ENCODE measurements at places on chromosomes 4 and X.

DNA sequence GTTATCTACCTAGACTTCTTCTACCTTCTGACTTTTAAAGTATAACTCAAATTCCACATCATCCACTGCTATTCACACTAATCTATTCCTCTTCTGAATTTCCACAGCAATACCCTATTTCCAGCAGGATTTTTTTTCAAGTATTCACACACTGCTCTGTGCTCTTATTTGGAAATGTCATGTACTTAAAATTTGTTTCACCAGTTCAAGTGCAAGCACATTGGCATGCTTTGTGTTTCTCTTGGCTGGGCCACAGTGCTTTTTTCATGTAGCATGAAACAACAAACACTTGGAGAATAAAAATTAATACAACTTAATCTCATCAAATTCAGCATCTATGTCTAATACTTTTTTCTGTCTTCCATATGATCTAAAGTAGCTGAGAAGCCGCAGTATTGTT, 161.8 kb upstream of the PCDH18 start:
- no peak for DNase-seq

DNA sequence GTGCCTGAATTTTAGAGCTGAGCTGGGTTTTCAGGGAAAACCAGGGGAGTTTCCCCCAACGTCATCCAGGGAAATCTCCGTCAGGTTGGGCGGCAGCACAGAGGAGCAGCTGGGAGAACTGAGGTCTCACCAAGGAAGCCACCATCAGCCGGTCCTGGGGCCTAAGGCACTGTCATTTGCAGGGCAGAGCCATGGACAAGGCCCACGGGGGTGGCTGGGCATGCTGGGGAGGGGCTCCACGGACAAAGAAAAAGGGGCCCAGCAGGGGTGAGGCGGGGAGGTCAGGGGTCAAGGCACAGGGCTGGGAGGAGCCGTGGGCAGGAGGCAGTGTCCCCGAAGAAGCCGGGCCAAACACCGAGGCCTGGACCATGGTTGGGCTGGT, 109.8 kb downstream of the HMX1 start:
- DNase-seq: no peak

DNA sequence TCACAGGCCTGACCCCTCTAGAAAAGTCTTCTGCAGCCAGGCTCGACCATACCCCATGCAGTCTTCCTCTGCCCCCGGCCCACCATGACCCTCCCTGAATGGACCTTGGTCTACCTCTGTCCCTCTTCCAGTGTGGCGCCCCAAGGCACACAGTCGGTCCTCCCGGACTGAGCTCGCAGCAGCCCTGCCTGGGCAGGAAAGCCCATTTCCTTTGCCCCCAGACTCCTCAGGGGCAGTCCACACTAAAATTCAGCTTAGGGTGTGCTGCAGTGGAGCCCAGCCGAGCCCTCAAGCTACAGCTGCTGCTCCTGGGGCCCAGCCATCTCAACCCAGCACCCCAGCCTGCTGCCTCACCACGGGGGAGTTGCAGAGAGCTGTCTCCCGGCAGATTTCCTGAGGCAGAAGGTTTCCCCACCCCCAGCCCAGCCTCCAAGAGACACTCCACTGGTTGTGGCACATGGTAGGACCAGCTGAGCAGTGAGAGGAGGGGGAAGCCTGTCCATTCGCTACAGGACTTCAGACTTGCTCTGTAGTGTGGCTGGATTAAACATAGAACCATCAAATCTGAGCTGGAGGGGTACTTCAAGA, 37.5 kb upstream of the IQSEC2 start:
- DNase-seq: no peak

DNA sequence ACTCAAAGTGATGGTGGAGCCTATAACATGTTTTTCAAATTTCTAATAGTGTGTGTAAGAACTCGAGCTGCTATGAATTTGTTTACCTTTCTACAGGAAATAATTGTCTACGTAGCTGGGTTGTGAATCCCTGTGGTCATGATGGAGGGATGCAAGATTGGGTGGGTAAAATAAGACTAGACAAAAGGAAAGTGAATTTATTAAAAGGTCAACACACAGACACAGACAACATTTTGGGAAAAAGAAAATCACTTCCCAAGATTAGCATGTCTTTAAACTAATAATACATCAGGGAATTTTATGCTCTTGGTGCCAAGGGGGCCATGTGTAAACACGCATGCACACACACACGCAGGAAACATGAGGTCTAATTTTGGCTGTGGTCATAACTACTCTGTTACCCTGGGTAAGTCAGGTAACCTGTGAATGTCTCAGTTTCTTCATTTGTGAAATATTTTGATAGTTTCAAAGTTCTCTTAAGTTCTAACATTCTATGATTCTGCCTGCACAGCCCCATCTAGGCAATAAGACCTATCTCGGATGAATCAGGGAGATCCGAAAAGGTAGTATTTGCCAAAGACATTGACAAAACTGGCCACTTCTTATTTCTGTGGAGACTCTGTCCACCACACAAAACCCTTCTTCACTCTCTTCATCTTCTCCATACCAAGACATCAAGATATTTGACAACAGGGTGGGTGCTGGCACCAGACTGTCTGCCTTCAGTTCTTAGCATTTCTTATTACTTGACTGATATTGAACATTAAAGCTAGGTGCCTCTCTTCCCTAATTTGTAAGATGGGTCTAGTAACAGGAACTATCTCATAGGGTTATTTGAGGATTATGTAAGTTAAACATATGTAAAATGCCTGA, 1.6 kb upstream of the UNC5C start:
- no peak for DNase-seq

- DNase-seq: no peak
Observed at GRCh38 chr4:123291329-123291728, 105.3 kb upstream of the SPRY1 start.

GRCh38 chr4:143083756-143084472, 100.8 kb upstream of the USP38 start:
- DNase-seq: no peak

DNA sequence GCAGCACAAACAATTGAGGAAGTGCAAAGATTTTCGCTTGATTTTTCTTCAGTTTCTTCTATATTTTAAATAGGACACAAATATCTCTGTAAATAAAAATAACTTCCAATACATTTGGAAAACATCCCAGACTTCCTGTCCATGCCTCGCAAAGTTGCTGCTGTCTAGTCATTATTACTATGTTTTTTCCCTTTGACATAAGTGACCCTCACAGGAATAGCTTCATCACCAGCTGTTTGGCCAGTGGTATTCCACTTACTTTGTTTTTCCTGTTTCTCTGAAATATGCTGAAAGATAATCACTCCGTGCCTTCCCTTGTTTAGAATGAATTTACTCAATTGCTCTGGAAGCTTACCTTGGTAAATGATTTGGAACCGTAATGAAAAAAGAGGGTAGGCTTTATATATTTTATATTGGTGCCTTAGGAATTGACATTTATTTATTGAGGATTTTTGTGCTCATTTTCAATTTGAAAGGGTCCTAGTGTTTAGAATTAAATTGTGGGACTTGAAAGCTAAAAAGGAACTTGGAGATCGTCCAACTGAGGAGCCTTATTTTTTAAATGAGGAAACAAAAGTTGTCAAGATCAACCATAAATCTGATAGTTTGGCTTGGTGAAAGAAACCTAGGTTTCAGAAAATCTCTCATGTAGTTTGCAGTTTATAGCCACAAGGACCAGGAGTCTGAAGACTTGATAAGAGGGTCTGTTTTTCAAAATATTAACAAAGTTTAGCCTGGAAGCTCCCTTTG, 65.6 kb downstream of the CDKL5 start:
- no peak for DNase-seq

DNA sequence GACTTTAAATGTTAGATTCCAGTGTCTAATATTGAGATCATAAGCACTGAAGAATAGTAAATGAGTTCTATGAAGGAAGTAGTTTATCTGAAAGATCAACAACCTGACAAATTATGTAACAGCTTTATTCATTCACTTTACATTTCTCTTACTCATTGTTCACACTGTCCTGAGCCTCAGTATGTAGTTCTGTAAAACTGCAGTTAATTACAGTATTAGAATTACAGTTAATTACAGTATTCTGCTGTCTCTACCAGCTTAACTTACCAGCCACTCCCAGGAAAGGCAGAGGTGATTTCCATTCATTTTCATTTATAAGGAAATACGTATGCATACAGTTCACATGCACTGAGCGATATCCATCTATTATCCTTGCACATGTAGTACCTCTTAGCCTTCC, 32.7 kb downstream of the NFKB1 start:
- DNase-seq: no peak

DNA sequence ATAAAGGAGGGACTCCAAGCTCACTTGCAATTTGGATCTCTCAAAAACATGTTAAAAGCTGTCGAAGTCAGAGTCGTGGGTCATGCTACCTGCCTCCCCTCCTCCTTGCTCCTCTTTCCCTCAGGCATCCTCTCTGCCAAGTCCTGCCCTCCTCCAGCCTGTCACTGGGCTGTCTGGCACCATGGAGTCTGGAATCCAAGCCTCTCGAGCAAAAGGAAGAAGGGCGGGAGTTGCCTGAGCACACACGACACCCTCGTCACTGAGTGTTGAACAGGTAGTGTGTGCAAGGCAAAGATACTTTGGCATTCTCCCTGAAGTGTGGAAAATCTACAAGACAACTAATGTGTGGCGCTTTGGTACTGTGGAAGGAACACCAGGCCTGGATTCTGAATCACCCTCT, 62.2 kb downstream of the HAUS3 start:
- DNase-seq: no peak

- no peak for DNase-seq
Observed at GRCh38 chrX:45351478-45351877, 150.8 kb upstream of the DIPK2B start.

GRCh38 chr4:57061395-57061794, 48.8 kb downstream of the IGFBP7 start:
- no peak for DNase-seq

DNA sequence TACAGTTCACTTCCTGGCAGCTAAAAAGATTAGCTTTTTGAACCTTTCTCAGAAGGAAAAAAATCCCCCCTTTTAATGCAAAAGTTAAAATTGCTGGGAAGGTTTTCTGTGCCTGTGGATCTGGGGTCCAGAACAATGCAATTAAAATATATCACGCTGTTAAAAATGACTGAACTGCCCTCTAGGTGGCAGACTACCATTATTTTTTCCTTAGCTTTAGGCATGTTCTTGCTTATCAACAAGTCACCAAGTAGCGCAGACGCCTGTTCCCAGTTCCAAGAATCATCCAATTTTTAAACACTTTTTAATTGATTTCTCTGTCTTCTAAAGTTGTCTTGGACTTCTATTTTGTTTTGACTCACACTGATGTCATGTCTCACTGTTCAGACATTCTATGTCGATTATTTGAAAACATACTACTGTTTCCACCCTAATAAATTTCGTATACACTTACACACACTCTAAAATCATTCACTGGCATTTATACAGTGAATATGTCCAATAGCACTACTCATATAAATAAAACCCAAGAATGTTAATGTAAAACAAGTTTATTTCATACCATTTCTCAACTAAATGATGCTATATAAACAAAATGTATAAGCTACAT, 661.6 kb downstream of the RAPGEF2 start:
- no peak for DNase-seq

DNA sequence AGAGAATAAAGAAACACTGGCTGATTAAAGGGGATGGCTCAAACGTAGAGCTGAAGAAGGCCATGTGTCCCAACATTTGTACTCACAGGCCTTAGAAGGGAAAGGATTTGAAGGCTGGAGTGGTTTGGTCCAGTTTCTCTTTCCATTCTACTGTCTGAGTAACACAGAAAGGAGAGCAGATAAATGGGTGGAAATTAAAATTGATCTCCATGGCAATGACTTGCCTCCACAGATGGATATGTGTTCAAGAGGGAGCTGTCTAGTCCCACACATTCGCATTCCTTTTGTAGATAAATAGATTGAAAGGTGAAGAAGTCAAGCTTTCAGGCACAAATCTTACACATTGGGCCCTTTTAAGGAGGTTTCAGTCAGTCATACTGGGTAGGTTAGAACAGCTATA, 74.6 kb downstream of the DOCK11 start:
- no peak for DNase-seq

DNA sequence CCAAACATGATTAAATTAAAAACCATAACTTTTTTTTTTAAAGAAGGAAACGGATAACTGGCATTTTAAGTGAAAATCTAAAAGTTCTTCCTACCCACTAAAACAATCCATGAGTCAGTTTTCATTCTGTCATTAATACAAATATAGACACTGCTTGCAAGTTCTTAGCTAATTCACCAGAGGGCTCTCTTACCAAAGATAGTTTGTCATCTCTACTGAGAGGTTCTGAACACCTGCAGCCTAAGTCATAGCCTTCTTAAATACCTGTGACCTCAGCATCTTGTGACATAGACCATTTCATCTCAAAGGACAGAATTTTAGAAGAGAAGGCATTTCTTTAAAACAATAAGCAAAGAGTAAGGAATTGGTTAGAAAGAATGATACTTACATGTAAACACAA, 65.3 kb upstream of the FAM120C start:
- peak; percentile 7 for DNase-seq

DNA sequence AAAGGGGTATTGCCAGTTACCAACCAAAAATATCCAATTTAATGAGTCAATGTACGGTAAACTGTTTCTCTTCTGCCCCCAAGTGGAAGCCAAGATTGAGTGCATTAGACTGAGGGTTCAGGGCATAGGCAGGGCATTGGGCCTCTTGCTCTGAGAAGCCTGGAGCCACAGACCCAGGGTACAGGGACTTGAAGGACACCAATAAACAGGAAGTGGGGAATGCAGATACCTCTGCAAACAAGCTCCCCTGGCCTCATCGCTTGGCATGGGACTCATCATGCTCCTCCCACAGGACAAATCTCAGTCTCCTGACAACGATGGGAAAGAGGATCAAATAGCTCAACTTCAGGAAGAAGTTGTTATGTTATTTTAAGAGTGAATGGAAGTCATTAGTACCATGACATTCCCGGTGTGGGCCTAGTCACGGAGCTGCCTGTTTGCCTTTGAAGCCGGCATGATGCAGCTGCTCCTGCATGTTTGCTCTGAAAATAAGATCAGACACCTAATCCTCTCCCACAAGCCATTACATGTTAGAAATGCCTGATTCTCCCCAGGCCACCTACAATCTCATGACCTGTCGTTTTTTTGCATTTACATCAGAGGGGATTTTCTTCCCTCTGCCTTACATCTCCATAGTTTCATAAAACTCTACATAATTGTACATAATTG, 224.2 kb downstream of the RCHY1 start:
- no peak for DNase-seq

DNA sequence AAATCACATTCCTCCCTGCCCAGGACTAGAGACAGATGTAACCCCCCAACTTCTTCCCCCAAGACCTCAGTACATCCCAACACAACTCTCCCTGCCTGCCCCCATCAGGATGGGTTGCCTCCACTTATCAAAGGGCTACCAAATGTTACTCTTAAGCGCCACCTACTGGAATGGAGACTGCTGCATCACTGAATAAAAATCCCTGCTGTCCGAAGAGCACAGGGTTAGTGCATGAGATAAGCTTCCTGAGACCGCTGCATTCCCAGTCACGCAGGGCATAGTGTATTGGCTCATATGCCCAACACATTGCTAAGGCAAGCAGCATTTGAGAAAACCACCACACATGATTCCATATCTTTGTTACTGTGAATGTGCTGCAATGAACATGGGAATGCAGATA, 544.5 kb downstream of the PPP4R3C start:
- DNase-seq: no peak
